Tibial artery (tissue), 4 donors: ENCODE measurements at places on chromosomes 7 and 10.
A peak's percentile ranks its signal among the peaks of the same experiment; 100 is the strongest.

- no peak for DNase-seq
- H3K36me3 ChIP-seq: no peaks in the 10 kb centered on the region
- no peak overlapping the region for H3K4me3 ChIP-seq
- H3K27ac ChIP-seq: no peak overlapping the region
- no peaks in the 10 kb centered on the region for H3K4me1 ChIP-seq
Measured at GRCh38 chr7:137020351-137020750, 151.9 kb downstream of the CHRM2 start.

- no peak overlapping the region for H3K4me3 ChIP-seq
- H3K27ac ChIP-seq: peak overlapping the region; percentile 45
- peaks cover 7% of the 10 kb centered on the region for H3K4me1 ChIP-seq
- no peaks in the 10 kb centered on the region for H3K36me3 ChIP-seq
- DNase-seq: no peak
Measured at GRCh38 chr10:74593470-74593869, 232.9 kb upstream of the KAT6B start.

DNA sequence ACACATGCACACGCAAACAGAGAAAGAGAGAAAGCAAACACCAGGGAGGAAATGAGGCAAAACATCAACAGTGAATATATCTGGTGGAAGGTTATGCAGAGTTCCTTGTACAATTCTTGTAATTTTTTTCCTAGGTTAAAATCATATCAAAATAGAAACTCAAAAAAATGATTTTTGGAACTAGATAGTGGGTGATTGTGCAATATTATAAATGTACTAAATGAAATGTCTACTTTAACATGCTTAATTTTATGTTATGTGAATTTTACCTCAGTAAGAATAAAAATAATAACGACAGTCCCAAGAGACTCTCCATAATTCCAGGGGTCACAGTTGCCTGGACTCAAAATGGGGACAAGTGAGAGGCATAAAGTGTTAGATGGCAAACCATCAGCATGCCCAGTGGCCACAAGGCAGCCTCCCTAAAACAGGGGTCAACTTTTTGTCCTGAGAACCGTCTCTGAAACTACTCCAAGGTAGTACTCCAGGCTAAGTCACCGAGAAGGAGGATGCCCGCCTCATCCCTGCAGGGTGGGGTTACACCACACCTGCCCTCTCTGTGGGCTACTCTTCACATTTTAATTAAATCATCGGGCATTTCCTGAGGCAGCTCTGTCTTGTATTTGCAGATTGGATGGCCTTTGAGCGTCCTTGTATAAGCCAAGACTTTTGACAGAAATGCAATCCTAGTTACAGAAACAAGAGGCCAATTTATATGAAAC, 267.7 kb downstream of the ELMO1 start:
- H3K27me3 ChIP-seq: no peaks in the 10 kb centered on the region
- DNase-seq: no peak
- no peaks in the 10 kb centered on the region for H3K36me3 ChIP-seq
- no peak overlapping the region for H3K4me3 ChIP-seq
- peaks cover 4% of the 10 kb centered on the region for H3K4me1 ChIP-seq

- no peak overlapping the region for H3K4me3 ChIP-seq
- H3K4me1 ChIP-seq: no peaks in the 10 kb centered on the region
- no peaks in the 10 kb centered on the region for H3K36me3 ChIP-seq
- DNase-seq: no peak
- no peaks in the 10 kb centered on the region for H3K27me3 ChIP-seq
- H3K27ac ChIP-seq: no peak overlapping the region
Measured at GRCh38 chr7:107486041-107486440, 16.2 kb downstream of the GPR22 start.

DNA sequence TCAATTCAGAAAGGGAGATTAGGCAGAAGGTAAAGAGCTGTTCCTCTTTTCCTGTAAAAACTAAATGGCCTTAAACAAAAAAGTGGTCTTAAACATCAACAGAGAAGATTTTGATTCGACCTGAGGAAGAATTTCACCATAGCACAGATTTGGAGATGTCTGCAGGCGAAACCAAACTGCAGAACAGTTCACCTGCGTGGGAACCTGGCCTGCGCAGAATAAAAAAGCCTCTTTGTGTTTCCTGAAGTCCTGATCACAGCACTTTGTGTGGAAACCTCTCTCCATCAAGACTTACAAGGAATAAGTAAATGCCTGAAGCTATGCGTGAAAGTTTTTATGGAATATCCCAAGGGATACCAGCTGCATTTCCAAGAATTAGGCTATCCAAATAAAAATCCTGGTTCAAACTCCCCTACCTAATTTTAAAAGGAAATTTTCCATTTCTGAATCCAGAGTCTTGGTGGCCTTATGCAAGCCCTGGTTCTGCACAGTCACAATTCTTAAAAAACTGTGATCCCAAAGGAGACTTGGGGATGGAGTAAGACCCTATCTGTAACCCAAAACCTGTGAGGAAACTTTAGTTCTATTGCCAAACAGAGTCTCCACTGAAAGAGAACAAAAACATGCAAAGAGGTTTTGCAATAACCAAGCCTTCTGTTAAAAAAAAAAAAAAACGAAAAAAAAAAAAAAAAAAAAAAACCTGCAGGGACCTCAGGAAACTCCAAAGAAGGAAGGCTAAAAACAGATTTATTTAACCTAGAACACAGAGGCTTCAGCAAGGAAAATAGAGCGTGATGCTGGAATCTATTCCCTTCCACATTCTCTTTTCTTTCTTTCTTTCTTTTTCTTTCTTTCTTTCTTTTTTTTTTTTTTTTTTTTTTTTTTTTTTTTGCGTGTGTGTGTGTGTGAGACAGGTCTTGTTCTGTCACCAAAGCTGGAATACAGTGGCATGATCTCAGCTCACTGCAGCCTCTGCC, 10.4 kb downstream of the CALML3 start:
- no peaks in the 10 kb centered on the region for H3K27me3 ChIP-seq
- H3K36me3 ChIP-seq: no peaks in the 10 kb centered on the region
- DNase-seq: peak; percentile 25
- H3K4me1 ChIP-seq: peaks cover 17% of the 10 kb centered on the region
- peak overlapping the region; percentile 73 for H3K27ac ChIP-seq

DNA sequence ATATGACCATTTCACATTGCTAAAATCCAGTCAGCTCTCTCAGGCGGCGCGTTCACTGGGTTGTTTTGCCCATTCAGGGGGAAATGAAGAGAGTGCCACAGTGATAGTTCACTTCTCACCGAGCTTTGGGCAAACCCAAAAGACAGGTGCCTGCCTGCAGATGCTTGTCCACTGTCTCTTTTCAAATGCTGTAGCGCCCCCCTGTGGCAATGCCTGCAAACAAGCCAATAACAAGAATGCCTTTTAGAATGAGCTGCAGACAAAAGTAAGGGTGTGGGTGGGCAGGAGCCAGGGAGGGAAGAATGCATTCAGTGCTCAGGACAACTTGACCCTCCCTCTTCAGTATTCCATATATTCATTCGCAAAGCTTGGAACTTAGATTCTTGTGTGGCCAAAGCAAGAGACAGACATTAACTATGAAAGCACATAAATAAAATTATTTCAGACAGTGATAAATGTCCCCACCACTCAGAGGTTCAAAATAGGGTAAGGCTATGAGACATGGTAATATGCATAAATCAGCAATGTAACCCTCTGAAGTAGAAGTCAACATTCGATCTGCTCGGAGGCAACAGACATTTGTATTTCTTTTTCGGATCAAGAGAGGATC, 86.9 kb downstream of the JAZF1 start:
- H3K27ac ChIP-seq: no peak overlapping the region
- H3K36me3 ChIP-seq: no peaks in the 10 kb centered on the region
- no peaks in the 10 kb centered on the region for H3K27me3 ChIP-seq
- DNase-seq: peak; percentile 80

DNA sequence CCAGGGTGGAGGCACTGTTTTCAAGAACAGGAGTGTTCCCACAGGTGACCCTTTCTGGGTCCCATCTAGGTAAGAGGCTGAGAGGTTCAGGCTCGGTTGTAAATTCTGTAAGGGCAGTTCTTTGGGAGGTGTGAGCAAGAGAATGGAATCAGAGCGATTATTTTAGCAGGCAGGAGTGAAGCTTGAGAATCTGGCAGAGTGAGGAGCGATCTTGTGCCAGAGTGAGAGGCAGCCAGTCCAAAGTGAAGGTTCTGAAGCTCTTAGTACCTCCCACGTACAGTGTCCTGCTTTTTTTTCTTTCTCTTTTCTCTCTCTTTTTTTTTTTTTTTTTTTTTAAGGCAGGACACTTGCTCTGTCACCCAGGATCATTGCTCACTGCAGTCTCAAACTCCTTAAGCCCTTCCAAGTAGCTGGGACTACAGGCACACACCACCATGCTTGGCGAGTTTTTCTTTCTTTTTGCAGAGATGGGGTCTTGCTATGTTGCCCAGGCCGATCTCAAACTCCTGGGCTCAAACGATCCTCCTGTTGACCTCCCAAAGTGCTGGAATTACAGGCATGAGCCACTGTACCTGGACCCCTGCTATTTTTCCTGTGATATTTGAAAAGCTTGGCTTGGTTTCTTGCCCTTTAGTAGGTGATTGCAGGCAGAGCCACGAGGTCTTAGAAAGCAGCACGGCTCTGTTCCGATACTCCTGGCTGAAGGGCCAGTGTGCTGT, 10.9 kb downstream of the POR start:
- H3K4me1 ChIP-seq: peaks cover 5% of the 10 kb centered on the region
- H3K36me3 ChIP-seq: peaks cover 12% of the 10 kb centered on the region
- no peak for DNase-seq
- no peaks in the 10 kb centered on the region for H3K27me3 ChIP-seq
- H3K27ac ChIP-seq: no peak overlapping the region
- no peak overlapping the region for H3K4me3 ChIP-seq

DNA sequence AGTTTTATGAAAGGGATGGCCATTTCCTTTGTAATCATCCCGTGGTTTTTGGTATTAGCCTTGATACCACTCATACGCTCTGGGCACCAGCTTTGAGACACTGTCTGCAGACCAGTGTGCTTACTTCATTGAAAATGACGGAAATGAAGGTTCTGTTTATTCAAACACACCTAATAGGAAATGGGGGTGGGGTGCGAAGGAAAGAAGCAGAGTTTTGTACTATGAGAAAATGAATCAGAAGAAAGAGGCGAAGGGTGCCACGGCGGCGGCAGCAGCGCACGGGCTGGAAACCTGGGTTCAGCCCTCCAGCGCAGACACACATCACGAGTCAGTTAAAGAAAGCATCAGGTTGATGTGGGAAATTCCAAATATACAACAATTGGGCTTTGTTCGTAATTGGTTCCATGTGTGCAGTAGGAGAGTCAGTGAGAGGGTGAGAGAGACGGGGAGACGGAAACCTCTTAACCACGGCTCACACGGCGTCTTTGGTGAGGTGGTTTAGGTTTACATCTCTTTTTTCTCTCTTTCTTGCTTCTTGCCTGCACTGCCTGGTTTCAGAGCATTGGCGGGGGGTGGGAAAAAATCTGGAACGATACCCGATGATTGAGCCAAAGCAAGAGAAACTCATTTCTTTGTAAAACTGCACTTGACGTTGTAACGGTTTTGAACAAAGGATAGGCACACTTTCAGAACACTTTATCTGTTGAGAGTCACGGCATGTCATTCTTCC, 321.2 kb downstream of the FRMD4A start:
- no peaks in the 10 kb centered on the region for H3K36me3 ChIP-seq
- H3K4me3 ChIP-seq: peak overlapping the region; percentile 48
- no peak overlapping the region for H3K27ac ChIP-seq
- peaks cover 22% of the 10 kb centered on the region for H3K27me3 ChIP-seq

DNA sequence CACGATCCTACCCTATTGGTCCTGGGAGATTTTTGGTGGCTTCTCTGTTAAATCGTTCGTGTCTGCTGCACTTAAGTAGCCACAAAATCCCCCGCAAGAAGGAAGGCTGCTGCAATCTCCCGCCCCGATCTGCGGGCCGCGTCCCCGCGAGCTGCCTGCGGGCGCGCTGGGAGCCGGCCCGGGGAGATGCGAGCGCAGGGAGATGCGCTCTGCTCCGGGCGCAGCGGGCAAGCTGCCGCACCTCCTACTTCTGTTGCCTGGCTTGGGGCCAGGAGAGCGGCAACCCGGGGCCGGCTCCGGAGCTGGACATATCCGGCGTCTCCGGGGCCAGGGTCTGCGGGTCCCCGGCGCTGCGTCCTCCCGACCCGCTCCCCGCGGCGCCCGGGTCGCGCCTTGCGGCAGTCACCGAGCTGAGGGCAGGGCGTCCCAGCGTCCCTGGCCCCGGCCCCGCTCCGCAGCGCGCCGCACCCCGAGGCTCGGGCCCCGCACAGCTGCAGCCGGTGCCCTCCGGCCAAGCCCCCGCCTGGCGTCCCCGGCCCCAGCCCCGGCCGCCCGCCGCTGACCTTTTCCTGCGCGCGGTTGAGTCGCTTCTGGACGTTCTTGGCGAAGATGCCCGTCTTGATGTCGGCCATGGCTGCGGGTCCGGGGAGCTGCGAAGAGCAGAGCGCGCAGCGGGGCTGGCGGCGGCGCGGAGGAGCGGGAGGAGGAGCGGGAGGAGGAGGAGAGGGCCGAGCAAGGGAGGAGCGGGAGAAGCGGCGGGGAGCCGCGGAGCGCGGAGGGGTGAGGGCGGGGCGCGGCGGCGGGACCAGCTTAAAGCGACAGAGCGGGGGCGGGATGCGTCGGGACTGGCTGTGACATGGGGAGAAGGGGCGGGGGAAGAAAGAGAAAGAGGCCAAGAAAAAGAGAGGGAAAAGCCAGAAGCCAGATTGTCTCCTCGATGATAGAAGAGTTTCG, at the start of gene AMPH:
Gene AMPH, minus strand, starts transcription at position 654 of the 954 bp plus-strand sequence. Its CDS starts 22 bp downstream, at position 632.
- peak within 1 kb of the TSS; percentile 67 for H3K4me3 ChIP-seq
- H3K27me3 ChIP-seq: peaks cover 8% of the 10 kb centered on the region
- DNase-seq: peak; percentile 41
- no peak within 1 kb of the TSS for H3K27ac ChIP-seq
- H3K36me3 ChIP-seq: no peaks in the 10 kb centered on the region

- H3K27me3 ChIP-seq: no peaks in the 10 kb centered on the region
- no peaks in the 10 kb centered on the region for H3K36me3 ChIP-seq
- H3K27ac ChIP-seq: peak overlapping the region; percentile 42
- DNase-seq: peak; percentile 84
Measured at GRCh38 chr10:17038627-17039026, 91.0 kb downstream of the CUBN start.

GRCh38 chr10:104452977-104453376, 99.3 kb downstream of the CFAP58 start:
- no peaks in the 10 kb centered on the region for H3K36me3 ChIP-seq
- no peaks in the 10 kb centered on the region for H3K27me3 ChIP-seq
- no peak overlapping the region for H3K27ac ChIP-seq
- H3K4me3 ChIP-seq: no peak overlapping the region
- DNase-seq: no peak

GRCh38 chr7:15916681-15917380, 230.3 kb upstream of the MEOX2 start:
- H3K4me3 ChIP-seq: no peak overlapping the region
- no peaks in the 10 kb centered on the region for H3K27me3 ChIP-seq
- H3K36me3 ChIP-seq: no peaks in the 10 kb centered on the region
- no peaks in the 10 kb centered on the region for H3K4me1 ChIP-seq

- DNase-seq: no peak
- H3K36me3 ChIP-seq: no peaks in the 10 kb centered on the region
- H3K27me3 ChIP-seq: no peaks in the 10 kb centered on the region
Measured at GRCh38 chr10:46232084-46232483, 54.7 kb upstream of the ANTXRL start.

- no peaks in the 10 kb centered on the region for H3K27me3 ChIP-seq
- no peak overlapping the region for H3K4me3 ChIP-seq
Measured at GRCh38 chr7:120837599-120837998, 20.3 kb downstream of the TSPAN12 start.
